NCI-H510A (cell line): ENCODE measurements at places on chromosomes 5 and 9.

DNA sequence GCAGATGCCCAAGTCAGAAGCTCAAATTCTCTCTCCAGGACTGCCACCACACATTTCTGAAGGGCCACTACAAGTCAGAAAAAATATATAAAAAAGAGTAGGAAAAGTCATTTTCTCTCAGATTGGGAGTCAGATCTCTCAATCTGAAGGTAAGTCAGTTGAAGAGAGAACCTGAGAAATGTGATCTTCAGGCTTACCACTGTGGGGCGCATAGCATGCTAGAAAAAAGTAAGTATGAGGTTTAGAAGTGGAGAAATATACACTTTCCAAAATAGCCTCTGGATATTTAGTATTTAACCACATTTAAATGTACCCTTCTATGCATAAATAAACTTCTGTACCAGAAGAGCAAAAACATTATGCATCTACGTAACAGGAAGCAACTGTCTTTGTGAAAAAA lies 800.7 kb upstream of the CTNND2 start:
- DNase-seq, result no peak

- no peak for DNase-seq
Measured at GRCh38 chr9:120158221-120158620, 421.7 kb downstream of the CDK5RAP2 start.

- no peak for DNase-seq
Measured at GRCh38 chr9:136697146-136697820, 10.0 kb upstream of the AGPAT2 start.

- DNase-seq, result no peak
Measured at GRCh38 chr5:113119246-113119924, 142.8 kb downstream of the DCP2 start.

DNA sequence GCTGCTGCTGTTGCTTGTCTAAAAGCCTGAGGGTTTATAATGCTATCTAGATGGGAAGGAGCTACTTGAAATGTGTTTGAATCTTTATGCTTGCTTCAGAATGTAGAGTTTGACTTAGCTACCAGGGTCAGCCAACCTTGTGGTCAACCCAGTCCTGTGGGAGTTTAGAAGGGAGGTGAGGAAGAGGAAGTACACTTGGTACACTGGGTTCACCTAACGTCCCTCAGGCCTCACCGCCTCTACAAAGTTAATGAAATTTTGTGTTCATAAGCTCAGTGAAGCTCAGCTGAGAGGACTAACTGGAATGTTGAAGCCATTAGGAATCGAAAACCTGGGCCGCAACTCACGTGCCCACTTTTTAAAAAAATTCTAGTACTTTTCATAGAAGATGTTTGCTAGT lies 10.7 kb downstream of the IQGAP2 start:
- no peak for DNase-seq

GRCh38 chr9:72863456-72864094 lies 89.3 kb downstream of the ALDH1A1 start:
- DNase-seq, result no peak

DNA sequence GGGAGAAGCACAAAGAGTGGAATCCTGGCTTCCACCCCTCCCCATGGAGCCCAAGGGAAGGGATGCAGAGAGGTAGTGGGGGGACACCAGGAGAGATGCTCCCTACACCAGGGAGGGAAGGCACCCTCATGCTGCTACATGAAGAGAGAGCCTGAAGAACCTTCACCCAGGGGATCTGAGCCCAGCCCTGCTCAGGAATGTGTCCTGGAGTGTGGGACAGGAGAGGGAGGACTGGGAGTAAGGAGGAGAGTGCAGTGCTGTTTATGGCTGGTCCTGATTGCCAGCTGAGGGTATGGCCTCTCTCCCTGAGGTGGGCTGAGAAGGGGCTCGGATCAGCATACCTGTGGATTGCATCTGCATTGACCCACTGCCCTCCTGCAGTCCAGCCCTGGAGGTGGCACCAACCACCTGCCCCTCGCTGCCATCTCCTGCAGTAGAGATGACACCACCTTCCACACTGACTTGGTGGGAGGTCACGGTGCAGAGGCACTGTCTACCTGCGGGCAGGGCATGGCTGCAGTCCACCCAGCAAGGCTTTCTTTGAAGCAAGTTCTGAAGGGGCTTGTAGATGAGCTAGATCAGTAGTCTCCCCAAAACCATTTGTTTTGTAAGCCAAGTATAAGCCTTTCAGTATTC lies 114.9 kb upstream of the SLC25A48 start:
- no peak for DNase-seq

DNA sequence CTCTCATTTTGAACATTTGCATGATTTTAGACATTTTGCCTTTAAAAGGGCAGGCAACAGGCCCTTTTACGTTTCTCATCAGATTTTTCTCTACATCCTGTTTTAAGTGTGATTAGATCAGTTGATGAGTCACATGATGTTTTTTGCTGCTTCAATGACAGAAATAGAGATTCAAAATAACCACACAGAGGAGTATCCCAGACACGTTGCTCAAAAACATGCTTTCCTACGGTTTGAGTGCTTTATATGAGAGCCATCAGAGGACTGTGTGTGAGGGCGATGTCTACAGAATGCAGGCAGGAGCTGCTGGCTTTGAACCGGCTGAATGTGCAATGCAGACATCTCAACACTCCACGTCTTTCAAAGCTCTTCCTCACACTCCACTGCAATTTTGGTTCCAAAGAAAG lies 42.1 kb downstream of the OTULIN start:
- DNase-seq, result no peak

- no peak for DNase-seq
Measured at GRCh38 chr9:79976257-79977073, 404.7 kb downstream of the TLE4 start.

- no peak for DNase-seq
Measured at GRCh38 chr5:168611165-168611564, 32.0 kb upstream of the PANK3 start.

DNA sequence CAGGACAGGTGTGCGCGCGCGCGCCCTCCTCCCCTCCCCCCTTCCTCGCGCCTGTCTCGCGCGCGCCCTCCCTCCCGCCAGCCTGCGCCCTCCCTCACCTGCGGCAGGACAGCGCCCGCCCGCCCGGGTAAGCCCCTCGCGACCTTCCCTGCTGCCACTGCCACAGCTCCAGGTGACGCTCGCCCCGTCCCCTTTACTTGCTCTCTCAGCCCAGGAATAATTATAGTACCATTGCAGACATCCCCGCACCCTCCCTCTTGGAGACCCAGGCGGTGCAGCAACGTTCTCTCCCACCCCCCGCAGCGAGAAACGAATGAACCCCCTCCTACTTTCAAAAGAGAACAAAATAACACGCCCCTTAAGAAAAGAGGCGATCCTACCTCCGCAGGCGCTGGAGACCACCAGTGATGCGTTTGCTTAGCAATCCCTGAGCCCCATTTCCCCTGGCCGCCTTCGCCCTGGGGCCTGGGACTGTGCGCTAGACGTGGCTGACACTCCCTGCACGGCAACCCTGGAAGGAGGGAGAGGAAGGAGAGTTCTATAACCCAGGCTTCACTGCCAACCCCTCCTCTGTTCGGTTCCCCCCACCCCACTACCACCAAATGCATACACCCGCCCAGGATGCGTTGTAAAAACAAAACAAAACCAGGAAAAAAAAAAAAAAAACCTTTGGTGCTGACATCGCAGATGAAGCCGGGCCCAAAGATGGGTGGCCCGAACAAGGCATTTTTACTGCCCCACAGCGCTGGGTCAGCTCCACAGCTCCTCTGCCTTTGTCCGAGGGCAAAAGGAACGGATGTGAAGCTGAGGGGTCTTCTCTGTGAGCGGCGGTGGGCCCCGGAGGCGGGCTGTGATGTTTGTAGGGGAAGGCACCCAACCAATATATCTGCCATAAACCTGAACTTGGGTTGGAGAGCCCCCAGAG lies 5.6 kb upstream of the PURA start:
- DNase-seq, result no peak

GRCh38 chr5:45205403-45205961 lies 396.7 kb downstream of the MRPS30 start:
- DNase-seq, result no peak

DNA sequence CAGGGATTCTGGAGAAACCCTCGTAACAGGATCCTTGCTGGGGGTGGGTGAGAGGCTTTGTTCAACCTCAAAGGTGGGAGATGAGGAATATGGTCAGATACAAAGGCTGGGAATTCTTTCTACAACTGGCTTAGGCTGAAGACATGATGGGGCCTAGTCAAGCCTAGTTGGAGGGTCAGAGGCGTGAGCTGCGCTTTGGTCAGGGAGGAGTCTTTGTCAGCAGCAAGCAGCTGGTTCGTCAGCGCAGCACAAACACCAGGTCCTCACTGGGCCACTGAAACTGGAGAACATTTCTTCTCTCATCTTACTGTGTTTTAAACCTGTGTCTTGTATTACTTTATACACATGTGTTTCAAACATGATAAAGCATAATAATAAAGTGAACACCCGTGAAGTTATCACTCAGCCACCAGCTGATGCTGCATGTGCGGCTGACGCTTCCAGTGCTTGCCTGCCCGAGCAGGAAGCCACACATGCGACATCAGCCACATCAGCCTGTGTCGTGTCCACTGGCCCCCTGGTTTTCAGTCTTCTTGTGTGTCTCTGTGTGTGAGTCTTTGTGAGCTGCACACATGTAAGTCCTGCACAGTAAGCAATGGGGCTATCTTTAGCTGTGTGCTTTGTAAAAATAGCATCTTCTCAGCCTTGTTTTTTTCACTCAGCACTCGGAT lies 81.5 kb downstream of the WNK2 start:
- no peak for DNase-seq

DNA sequence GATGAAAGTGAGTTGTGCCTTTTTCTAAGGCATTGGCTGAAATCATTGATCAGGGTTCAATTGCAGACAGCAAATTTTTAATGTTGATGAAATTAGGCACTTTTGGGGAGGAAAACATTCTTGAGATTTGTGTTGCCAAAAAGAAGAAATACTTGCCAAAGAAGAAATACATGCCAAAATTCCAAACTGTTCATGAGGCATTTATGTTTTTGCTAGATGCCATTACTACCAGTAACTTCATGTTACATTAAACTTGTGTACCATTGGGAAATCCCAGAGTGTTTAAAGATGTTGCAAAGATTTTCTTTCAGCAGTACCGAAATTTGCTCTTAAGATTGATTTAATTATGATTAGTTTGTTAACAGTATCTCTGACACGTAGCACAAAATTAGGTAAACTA lies 7.0 kb downstream of the XRCC4 start:
- DNase-seq, result no peak

DNA sequence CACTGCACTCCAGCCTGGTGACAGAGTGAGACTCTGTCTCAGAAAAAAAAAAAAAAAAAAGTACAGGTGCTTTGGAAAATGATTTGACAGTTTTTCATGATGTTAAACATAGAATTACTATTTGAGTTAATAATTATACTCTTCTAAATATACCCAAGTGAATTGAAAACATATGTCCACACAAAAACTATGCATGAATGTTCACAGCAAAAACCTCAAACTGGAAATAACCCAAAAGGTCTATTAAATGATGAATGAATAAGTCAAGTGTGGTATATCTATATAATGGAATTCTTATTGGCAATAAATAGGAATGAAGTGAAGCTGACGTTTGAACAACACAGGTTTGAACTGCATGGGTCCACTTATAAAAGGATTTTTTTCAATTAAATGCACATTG lies 207.2 kb upstream of the DAB2 start:
- no peak for DNase-seq

- DNase-seq, result no peak
Measured at GRCh38 chr5:133828722-133829121, 139.7 kb downstream of the C5orf15 start.

GRCh38 chr9:134276453-134277245 lies 49.6 kb upstream of the RXRA start:
- no peak for DNase-seq

DNA sequence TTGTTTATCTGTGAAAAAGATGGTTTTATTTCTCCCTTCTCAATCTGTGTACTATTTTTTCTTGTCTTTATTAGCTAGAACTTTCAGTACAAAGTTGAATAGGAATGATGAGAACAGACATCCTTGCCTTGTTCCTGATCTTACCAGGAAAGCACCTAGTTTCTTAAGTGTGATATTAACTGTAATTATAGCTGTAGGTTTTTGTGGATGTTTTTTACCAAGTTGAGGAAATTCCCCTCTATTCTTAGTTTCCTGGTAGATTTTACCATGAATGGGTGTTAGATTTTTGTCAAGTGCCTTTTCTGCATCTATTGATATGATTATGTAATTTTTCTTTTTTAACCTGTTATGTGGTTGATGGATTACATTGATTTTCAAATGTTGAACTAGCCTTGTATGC lies 68.7 kb downstream of the KCNN2 start:
- DNase-seq, result no peak

- no peak for DNase-seq
Measured at GRCh38 chr5:1521671-1522600, 1.8 kb downstream of the LPCAT1 start.

- DNase-seq, result no peak
Measured at GRCh38 chr9:26129217-26129616, 451.0 kb upstream of the TUSC1 start.

DNA sequence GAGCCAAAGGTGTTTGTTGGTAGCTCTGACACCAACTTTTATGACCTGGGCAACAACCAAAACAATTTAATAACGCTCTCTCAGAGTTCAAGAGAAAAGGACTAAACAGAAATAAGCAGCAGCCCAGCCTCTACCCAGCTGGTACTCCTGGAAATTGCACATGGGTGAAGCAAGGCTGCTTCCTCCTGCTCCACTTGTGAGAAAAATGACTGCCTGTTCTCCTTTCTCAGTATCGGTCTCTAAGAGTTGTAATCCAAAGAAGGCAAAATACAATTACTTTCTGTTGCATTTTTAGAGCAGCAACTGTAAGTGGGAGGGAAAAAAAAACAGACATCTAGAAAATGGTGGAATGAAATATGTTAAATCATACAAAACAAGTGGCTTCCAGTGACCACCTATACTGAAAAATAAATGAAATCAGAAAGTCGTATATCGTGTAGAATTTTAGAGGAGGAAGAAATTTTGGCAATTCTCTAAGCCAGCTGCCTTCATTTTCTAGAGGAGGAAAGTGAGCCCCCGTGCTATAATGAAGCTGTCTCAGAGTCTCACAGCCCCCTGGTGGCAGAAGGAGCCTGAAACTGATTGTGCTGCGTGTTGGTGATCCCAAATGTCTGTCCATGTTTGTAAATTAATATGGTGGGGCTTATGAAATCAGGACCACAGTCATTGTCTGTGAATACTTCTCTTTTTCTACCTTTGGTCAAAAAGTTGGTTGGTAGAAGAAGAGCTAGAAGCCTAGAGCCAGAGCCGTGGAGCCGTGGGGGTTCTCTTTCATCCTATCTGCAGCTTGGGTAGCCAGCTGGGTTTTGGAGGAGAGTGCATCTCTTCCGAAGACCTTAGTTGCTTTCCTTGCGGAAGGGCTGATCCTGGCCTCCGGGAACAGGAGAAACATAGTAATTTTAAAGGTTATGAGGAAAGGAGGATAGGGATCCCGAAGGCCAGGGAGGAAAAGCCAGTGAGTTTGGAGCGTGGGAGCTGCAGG lies 139.9 kb downstream of the PIP5K1B start:
- no peak for DNase-seq

- no peak for DNase-seq
Measured at GRCh38 chr5:133034064-133034463, 7.7 kb upstream of the ZCCHC10 start.

- DNase-seq, result no peak
Measured at GRCh38 chr5:34889394-34889793, 25.9 kb downstream of the RAD1 start.

- no peak for DNase-seq
Measured at GRCh38 chr9:120375316-120375715, 204.7 kb downstream of the CDK5RAP2 start.
